ENCODE measurements at places on chromosomes 16 and 17.

DNA sequence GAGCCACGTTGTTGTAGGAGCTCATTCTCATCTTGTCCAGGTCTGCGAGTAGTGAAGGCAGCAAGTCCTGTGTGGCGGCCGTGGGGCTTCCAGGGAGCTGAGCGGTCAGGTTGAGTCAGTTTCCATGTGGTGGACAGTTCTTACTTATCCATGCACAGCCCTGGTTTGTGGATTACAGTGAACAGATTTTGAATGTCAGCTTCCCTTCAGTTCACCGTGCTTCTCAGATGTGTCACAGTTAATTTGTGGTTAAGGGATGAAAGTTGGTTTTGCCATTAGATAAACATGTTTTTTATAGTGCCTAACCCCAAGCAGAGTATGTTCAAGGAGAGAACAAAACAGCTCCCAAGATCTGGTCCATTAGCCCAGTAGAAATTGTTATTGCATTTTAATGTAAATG, 103.1 kb downstream of the RPTOR start:
- DNase-seq = no peak

DNA sequence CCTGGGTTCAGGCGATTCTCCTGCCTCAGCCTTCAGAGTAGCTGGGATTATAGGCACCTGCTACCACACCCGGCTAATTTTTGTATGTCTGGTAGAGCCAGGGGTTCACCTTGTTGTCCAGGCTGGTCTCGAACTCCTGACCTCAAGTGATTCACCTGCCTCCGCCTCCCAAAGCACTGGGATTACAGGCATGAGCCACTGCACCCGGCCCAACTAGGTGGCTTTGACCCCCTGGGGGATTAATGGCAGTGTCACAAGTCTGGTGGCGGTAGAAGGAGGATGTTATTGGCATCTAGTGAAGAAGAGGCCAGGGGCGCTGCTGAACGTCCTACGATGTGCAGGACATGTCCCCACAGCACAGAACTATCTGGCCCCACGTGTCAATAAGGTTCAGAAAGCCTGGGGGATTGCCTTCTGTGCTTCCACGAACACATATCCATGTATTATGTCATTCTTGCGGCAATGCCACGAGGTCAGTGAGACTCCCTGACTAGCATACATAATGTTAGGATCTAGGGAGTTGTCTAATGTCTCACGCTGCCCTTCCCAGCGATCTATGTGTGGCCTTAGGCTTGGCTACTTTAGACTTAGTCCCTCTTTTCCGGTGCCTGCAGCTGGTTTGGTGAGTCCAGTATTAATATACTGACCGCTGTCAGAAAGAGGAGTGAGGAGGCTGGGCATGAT, 75.8 kb downstream of the ABCC6 start:
- DNase-seq = no peak

DNA sequence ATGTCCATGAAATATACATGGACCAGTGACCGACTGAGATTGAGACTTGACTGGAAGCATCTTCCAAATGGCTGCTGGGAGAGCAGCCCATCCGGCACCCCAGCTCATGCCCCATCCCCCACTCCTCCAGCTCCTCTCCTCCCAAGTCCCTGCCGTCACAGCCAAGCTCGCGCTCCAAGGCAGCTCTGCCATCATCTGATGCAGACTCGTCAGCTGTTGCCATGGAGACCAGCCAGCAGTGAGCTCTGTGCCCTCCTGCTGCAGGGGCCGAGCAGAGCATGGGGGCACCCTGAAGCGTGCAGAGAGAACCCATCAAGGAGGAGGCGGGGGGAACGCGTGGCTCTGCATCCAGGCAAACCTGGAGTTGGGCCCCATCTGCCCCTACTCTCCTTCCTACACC, 74.5 kb upstream of the TNRC6C start:
- no peak for DNase-seq

- no peak for DNase-seq
Measured at GRCh38 chr16:3096362-3096761, 2.7 kb downstream of the ZSCAN10 start.

- no peak for DNase-seq
Measured at GRCh38 chr16:84461413-84462295, 42.8 kb downstream of the MEAK7 start.

DNA sequence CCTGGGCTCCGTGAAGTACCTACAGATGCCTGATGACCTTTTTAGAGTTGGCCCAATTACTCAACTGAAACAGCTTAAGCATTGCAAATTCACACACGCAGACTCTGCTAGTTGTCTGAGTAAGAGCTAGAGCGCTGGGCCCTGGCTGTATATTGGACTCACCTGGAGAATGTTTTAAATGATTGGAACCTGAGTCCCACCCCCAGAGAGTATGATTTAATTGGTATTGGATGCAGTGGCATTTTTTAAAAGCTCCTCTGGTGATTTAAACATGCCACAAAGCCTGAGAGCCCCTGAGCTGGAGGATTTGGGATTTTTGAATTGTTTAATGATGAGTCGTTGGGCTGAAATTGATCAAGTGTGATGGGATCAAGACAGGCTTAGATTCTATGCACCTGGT, 143.9 kb upstream of the SDK2 start:
- no peak for DNase-seq

GRCh38 chr16:49698931-49699840, 156.7 kb downstream of the ZNF423 start:
- DNase-seq = no peak

DNA sequence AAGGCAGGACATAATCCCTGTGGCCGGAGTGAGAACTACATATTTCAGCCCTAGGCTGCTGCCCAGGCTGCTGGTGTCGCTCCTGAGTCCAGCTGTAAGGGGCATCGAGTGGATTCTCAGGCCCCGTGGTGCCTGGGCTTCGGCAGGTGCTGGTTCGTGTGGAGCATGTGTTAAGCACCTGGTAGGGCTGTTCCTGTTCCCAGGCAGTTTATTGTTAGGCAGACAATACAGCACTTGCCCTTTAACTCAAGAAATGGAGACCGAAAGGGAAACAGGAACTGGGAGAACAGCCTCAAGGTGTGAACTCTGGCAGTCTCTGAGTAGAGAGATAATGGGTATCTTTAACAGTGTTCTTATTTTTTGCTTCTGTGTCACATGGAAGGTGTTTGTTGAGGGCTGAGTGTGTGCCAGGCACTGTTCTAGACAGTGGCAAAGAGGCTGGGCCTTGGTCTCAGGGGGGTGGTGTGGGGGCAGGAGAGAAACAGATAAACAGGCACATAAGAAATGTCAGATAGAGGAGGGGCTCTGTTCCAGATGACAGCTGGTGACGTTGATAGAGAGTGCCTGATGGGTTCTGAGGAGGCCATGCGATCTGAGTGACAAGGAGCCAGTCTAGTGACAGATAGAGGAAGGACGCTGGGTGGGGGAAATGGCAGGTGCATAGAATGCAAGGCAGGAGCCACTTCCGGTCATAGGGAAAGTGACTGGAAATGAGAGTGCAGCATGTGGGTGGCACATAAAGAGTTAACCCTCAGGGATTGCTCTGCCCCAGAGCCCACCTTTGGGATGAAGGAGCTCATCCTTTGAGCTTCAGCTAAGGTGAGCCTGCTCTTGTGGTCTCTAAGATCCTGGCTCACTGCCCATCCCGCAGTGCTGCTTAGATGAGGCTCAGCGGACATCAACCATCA, 33.8 kb downstream of the EPN2 start:
- peak; percentile 94 for DNase-seq

- DNase-seq = no peak
Measured at GRCh38 chr16:54487933-54488332, 201.3 kb upstream of the IRX3 start.

DNA sequence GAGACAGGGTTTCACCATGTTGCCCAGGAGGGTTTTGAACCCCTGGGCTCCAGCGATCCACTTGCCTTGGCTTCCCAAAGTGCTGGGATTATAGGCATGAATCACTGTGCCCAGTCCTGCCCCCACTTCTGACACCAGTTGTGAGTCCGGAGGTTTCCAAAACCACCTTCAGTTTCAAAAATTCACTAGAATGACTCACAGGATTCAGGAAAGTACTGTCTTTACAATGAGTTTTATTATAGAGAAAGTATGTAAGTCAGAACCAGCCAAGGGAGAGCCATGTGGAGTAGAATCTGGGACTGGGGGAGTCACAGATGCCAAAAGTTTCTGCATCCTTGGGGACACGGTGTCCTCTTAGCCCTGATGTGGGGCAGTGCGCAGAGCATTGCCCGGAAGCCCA, 55.1 kb downstream of the PLD6 start:
- DNase-seq = no peak

DNA sequence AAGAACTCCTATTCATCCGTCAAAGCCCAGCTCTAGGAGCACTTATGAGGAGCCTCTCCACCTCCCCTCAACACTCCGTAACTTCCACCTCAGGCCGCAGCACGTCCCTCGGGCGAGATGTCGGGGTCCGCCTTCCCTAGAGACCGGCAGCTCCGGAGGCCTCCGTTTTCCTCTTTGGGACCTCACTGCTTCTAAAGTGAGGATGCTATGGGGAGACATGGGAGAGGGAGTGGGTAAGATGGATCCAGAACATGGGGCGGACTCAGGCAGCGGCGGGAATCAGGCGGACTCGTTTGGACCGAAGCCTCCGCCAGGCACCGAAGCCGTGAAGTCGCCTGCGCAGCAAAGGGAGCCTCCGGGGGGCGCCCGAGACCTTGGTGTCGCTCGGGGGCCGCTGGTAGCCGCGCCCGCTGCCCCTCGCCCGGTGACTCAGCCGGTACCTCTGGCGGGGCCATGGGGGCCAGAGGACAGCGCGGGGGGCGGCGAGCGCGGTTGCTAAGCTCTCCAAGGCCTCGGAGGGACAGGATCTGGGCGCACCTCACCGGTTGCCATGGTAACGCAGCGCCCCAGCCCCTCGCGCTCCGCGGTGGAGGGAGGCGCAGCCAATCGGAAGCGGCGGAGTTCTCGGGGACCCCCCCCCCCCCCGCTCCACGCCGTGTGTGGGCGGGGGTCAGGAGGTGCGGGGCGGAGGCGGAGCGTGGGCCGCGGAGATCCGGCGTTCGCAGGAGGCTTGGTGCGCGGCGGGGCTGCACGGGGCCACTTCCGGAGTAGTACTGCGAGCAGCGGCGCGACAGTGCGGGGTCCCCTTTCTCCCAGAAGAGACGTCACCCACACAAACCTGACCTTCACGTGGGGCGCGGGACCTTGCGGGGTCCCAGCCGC, 1.3 kb upstream of the HIC1 start:
- no peak for DNase-seq

- peak; percentile 19 for DNase-seq
Measured at GRCh38 chr16:68396481-68396880, 51.8 kb downstream of the SMPD3 start.

GRCh38 chr16:71357681-71358080, 842 bp upstream of the CALB2 start:
- DNase-seq = no peak

- DNase-seq = peak; percentile 44
Measured at GRCh38 chr16:20866145-20866772, 33.9 kb downstream of the DCUN1D3 start.

DNA sequence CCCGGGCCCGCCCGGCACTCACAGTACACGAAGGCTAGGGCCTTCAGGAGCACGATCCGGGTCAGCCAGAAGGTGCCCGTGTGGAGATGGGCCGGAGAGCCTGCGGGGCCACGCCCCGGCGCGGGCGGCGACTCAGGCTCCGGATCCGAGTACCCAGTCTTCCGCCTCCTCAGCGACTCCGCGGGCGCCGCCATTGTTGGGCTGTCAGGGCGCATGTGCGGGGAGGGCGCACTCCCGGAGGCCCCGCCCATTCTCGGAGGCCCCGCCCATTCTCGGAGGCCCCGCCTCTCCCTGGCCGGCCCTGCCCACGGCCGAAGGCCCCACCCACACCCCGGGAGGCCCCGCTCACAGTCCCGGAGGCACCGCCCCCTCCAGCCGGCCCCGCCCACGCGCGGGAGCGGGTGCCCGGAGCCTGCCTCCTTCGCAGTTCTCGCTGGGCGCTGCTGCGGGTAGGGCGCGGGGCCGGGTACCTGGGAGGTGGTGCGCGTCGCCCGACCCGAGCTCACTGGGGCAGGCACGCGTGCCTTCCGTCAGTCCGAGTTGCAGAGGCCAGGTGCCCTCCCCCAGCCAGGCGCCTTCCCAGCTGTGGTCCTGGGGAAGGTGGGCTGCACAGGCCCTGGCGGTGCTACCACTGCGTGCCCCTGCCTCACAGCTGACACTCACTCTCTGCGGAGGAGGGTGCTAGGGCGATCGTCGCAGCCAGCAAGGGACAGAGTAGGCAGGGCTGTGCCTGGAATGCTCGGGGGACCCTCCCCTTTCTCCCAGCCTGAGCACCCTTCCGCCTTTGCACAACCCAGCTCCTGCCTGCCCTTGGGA, at the start of gene LMF1:
Gene LMF1 (minus strand): TSS at position 219 of the 816 bp plus-strand sequence. CDS start 4 bp downstream, at position 215.
- peak; percentile 94 for DNase-seq

DNA sequence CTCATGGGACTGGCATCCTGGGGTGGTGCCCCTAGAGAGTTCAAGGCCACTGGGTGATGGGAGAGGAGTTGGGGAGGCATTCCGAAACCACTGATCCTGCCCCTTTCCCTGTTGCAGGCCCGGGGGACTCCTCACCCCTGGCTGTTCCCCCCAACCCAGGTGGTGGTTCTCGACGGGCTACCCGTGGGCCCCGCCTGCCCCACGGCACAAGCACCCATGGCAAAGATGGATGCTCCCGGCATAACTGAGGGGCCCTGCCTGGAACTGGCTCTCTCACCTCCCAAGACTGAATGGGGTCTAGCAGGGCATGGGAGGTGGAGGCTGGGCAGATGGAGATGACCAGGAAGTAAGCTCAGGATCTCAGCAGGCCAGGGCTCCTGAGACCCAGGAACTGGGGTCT, 6.6 kb downstream of the BTBD17 start:
- no peak for DNase-seq

GRCh38 chr17:7056386-7056785, 12.5 kb upstream of the SLC16A11 start:
- DNase-seq = no peak

GRCh38 chr17:15917438-15918027, 27.4 kb upstream of the ADORA2B start:
- no peak for DNase-seq
